ENCODE measurements at places on chromosomes 3 and 15. TPM values are rescaled to one million over a fixed set of nuclear protein-coding genes. Genes with fewer than 3 reads are reported as not detected.

BSN gene
- total RNA-seq: 0.29 TPM

MYEF2 gene
- total RNA-seq: 2.6 TPM

DNA sequence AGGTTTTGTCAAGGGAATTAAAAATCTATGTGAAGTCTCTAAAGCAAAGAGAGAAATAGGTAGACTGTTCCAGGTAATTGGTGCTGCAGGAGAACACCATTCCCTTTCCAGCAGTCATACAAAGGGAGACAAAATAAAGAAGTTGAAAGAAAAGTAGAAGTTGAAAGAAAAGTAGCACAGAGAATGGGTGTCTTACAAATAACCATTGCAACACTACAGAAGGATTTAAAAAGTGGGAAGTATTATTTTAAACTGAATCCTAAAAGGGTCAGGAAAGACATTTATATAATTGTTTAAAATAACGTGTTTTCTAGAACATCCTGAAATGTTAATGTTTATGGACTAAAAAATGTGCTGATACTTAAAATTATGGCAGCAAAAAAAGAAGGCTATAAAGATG lies 223.8 kb downstream of the RSRC1 start:
- H3K36me3 ChIP-seq: no peaks in the 10 kb centered on the region
- H3K27ac ChIP-seq: no peak overlapping the region
- H3K4me3 ChIP-seq: no peak overlapping the region
- DNase-seq: no peak
- no peaks in the 10 kb centered on the region for H3K27me3 ChIP-seq

DNA sequence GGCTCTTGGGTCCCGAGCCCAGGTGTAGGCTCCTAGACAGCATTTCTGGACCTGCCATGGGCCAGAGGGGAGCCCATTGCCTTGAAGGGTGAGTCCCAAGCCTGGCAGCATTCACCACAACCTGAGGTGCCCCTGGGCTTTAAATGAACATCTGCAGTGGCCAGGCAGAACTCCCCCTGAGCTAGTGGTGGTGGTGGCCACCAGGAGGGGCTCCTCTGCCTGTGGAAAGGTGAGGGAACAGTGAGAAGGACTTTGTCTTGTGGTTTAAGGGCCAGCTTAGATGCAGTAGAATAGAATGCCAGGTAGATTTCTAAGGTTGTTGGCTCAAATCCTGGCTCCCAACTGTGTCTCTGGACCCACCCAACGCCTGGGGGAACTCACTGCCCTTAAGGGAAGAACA lies 55.6 kb downstream of the CASR start:
- H3K27ac ChIP-seq: no peak overlapping the region
- DNase-seq: no peak
- no peaks in the 10 kb centered on the region for H3K36me3 ChIP-seq
- H3K4me3 ChIP-seq: no peak overlapping the region
- H3K4me1 ChIP-seq: no peaks in the 10 kb centered on the region
- H3K27me3 ChIP-seq: no peaks in the 10 kb centered on the region

DNA sequence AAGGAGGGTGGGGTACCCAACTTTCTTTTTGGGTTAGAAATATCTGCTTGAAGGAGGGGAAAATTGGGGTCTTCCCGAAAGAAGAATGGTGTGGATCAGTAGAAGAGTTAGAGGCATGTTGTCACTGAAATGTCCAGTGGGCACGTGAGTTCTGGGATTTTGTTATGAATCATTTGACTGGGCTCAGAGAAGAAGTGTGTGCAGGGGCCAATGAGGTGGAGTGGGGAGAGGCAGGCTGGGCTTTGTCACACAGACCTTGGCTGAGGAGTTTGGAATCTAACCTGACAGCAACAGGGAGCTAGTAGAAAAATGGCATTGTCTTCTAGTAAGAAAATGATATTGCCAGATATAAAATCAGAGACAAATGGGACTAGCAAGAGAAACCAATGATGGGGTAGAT lies 436.8 kb downstream of the MFSD1 start:
- no peak overlapping the region for H3K27ac ChIP-seq
- no peaks in the 10 kb centered on the region for H3K36me3 ChIP-seq
- no peaks in the 10 kb centered on the region for H3K4me1 ChIP-seq
- H3K4me3 ChIP-seq: no peak overlapping the region

DNA sequence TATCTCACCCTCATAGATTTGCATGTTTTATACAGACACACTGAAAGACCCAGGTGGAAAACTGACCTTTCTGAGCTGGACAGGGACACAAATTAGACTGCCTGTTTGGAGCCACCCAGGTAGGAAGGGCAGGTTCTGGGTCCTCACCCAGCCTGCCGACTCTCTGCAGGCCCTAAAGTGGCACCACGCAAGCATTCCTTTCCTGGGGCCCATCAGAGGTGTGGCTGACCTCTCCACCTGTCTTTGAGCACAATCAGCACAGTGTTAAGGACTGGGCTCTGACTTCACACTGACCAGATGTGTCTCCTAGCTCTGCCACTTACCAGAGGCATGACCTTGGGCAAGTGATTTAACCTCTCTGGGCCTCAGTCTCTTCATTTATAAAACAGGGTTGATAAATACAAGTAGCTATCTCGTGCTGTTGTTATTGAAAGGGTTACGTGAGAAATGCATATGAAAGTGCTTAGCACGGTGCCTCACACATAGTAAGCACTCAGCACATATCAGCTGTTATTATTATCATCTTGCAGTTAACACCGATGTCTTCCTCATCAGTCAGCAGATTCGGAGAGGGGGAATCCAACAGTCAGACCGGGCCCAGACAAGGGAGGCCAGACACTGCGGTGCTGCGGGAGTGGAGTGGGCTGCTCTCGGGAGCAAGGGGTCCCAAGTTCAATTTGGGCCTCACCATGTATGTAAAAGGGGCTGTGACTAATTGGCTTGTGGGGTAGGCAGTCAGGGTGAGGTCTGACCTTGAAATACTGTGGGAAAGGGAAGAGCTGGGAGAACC lies 2.0 kb upstream of the TBC1D2B start:
- H3K4me1 ChIP-seq: no peaks in the 10 kb centered on the region
- no peak overlapping the region for H3K4me3 ChIP-seq
- H3K27me3 ChIP-seq: no peaks in the 10 kb centered on the region
- no peak overlapping the region for H3K27ac ChIP-seq
- DNase-seq: no peak
- no peaks in the 10 kb centered on the region for H3K36me3 ChIP-seq

- no peak overlapping the region for H3K4me3 ChIP-seq
- no peaks in the 10 kb centered on the region for H3K4me1 ChIP-seq
- H3K36me3 ChIP-seq: no peaks in the 10 kb centered on the region
Measured at GRCh38 chr3:9721700-9722060, 9.9 kb upstream of the BRPF1 start.

- no peaks in the 10 kb centered on the region for H3K36me3 ChIP-seq
- no peak for DNase-seq
- no peaks in the 10 kb centered on the region for H3K27me3 ChIP-seq
- no peaks in the 10 kb centered on the region for H3K4me1 ChIP-seq
Measured at GRCh38 chr3:113088616-113089015, 97.8 kb downstream of the GTPBP8 start.

DNA sequence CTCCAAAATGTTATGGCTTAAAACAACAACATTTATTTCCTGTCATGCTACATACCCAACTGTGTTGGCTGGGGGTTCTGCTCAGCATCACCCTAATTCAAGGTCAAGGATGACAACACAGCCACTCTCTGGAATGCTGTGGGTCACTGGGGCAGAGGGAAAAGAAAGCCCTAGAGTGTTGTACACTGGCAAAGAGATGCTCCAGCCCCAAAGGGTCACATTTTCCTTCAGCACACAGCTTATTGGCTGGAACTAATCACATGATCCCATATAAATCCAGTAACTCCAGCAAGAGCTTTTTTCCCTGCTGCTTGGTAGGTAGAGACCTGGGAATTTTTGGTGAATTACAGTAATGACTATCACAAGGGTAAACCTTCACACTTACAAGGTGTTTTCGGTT lies 1041.4 kb downstream of the NTRK3 start:
- no peak overlapping the region for H3K27ac ChIP-seq
- no peaks in the 10 kb centered on the region for H3K27me3 ChIP-seq
- no peak overlapping the region for H3K4me3 ChIP-seq
- no peak for DNase-seq
- no peaks in the 10 kb centered on the region for H3K4me1 ChIP-seq

DNA sequence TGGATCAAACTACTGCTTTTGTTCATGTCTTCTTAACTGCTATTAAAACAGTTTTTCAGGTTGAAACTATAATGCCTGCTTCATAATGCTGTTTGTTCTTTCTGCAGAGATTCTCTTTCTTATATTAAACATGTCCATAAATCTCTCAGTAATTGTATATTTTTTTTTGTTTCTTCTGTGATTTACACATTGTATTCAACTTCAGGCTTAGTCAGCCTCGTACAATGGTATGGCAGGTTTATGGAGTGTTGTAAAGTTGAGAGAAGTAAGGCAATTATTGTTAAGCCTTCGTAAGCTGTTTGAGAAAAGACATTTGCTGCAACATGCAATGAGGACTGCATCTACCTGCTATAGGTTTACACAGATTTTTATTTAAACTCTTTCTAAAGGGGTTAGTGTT lies 977.1 kb downstream of the DIPK2A start:
- H3K4me1 ChIP-seq: no peaks in the 10 kb centered on the region
- H3K27ac ChIP-seq: no peak overlapping the region
- no peak for DNase-seq
- H3K36me3 ChIP-seq: no peaks in the 10 kb centered on the region
- H3K4me3 ChIP-seq: no peak overlapping the region

DNA sequence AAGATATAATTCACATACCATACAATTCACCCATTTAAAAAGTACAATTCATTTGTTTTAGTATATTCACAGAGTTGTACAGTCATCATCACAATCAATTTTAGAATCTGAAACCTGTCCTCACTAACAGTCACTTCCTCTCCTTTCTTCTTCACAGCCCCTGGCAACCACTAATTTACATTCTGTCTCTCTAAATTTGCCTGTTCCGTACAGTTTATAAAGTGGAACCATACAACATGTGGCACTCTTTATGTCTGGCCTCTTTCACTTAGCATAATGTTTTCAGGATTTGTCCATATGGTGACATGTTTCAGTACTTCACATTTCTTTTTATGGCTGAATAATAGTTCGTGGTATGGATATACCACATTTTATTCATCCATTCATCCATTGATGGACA lies 22.7 kb downstream of the ERICH6 start:
- no peaks in the 10 kb centered on the region for H3K4me1 ChIP-seq
- no peaks in the 10 kb centered on the region for H3K27me3 ChIP-seq
- no peaks in the 10 kb centered on the region for H3K36me3 ChIP-seq
- DNase-seq: no peak
- H3K4me3 ChIP-seq: no peak overlapping the region

DNA sequence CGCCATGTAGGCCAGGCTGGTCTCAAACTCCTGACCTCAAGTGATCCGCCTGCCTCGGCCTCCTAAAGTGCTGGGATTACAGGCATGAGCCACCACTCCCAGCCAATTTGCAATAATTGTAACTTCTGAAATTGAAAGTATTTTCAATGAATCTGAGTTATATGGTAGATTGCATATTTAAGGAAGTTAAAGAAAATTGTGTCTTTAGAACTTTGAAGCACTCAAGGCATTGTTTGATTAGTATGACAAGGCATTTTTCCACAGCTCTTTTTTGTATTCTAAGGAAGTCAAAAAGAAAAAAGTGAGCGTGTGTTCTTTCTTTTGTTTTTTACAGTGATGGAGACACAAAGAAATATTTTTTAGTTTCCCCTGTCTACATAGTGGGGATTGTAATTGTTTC lies 15.7 kb upstream of the RPLP1 start:
- H3K36me3 ChIP-seq: no peaks in the 10 kb centered on the region
- DNase-seq: no peak
- no peaks in the 10 kb centered on the region for H3K4me1 ChIP-seq
- no peaks in the 10 kb centered on the region for H3K27me3 ChIP-seq

All from uterus (tissue), 4 donors.